ENCODE measurements at places on chromosomes 1 and 21. TPM values are rescaled to one million over a fixed set of nuclear protein-coding genes. Genes with fewer than 3 reads are reported as not detected.

TMEM200B gene
- 5.9 TPM for polyA plus RNA-seq

POGK gene
- 27.6 TPM for polyA plus RNA-seq

FNDC10 gene
- polyA plus RNA-seq: 2.4 TPM

XKR8 gene
- 7.8 TPM for polyA plus RNA-seq

VCAM1 gene
- polyA plus RNA-seq: 18.7 TPM

HCRTR1 gene
- polyA plus RNA-seq: 0.81 TPM

DNASE2B gene
- polyA plus RNA-seq: 0.16 TPM

PLA2G4A gene
- 15.9 TPM for polyA plus RNA-seq

LAD1 gene
- polyA plus RNA-seq: 96.4 TPM

LRRIQ3 gene
- polyA plus RNA-seq: 1.1 TPM

ECM1 gene
- polyA plus RNA-seq: 4.6 TPM

KISS1 gene
- polyA plus RNA-seq: 2.8 TPM

GRCh38 chr1:172581779-172582178, 48.8 kb downstream of the SUCO start:
- H3K27ac ChIP-seq: no peak overlapping the region
- peaks cover 15% of the 10 kb centered on the region for H3K36me3 ChIP-seq
- H3K4me1 ChIP-seq: no peaks in the 10 kb centered on the region
- no peak overlapping the region for H3K4me3 ChIP-seq

GRCh38 chr1:101221945-101222429, 14.8 kb upstream of the S1PR1 start:
- DNase-seq: no peak
- peaks cover 3% of the 10 kb centered on the region for H3K4me1 ChIP-seq
- H3K4me3 ChIP-seq: no peak overlapping the region
- no peaks in the 10 kb centered on the region for H3K36me3 ChIP-seq
- no peak overlapping the region for H3K27ac ChIP-seq

GRCh38 chr1:14371771-14372497, 226.6 kb upstream of the KAZN start:
- no peak for DNase-seq
- H3K4me1 ChIP-seq: no peaks in the 10 kb centered on the region
- no peak overlapping the region for H3K4me3 ChIP-seq
- no peaks in the 10 kb centered on the region for H3K27me3 ChIP-seq

DNA sequence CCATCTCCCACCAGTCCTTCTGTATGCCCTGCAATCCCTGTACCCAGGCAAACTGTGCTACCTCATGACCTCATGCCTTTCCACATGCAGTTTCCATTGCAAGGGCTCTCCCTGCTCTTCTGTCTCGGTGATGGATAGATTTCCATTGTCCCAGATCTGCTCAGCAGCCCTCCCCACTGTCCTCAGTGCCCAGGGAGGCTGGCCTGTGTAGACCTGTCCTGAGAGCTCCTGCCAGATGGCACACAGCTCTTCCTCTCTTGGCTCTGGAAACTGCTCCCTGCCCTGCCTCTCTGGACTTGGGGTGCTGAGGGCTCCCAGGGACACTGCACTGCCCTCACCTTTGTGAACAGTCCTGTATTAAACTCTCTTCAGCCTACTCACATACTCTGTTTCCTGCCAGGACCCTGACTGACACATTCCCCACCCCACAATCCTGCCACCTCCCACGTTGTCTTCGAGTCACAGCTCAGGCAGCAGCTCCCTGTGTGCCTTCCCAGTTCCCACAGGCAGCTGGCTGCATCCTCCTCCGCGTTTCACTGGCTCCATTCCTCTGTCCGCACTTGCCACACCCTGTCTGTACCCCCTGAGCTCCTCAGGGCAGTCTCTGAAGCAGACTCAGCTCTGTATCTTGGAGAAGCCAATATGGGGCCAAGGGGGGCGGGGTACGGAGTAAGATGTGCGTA, 57.0 kb downstream of the SPATA46 start:
- H3K27ac ChIP-seq: no peak overlapping the region
- peaks cover 49% of the 10 kb centered on the region for H3K4me1 ChIP-seq
- no peak overlapping the region for H3K4me3 ChIP-seq
- H3K27me3 ChIP-seq: no peaks in the 10 kb centered on the region
- no peaks in the 10 kb centered on the region for H3K36me3 ChIP-seq
- no peak for DNase-seq

DNA sequence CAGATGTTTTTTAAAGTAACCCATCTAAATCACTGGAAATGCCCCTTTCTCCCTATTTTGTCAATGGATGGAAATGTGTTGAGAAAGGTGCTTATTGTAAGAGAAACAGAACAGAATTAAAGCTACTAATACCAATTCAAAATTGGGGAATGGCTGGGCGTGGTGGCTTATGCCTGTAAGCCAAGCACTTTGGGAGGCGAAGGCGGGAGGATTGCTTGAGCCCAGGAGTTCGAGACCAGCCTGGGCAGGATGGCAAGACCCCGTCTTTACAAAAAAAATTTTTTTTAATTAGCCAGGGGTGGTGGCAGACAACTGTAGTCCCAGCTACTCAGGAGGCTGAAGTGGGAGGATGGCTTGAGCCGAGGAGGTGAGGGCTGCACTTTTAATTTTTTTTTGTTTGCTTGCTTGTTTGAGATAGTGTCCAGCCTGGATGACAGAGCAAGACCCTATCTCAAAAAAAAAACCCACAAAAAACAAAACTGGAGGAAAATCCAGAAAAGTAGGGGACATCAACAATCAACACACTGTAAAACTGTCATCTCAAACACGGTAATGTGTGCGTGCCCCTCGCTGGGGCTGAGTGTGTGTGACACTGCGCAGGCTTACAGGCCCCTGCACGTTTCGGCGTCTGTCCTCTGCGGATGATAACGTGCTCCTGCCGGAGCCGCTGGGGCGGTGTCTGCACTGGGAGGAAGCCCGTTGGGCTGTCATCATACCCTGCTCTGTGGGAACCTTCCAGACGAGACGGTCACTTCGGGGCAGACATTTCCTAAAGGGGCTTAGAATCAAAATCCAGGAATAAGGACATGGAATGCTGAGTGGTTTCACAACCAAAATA, 11.6 kb upstream of the POFUT2 start:
- no peaks in the 10 kb centered on the region for H3K36me3 ChIP-seq
- no peak overlapping the region for H3K4me3 ChIP-seq
- peaks cover 25% of the 10 kb centered on the region for H3K4me1 ChIP-seq
- H3K27ac ChIP-seq: no peak overlapping the region

DNA sequence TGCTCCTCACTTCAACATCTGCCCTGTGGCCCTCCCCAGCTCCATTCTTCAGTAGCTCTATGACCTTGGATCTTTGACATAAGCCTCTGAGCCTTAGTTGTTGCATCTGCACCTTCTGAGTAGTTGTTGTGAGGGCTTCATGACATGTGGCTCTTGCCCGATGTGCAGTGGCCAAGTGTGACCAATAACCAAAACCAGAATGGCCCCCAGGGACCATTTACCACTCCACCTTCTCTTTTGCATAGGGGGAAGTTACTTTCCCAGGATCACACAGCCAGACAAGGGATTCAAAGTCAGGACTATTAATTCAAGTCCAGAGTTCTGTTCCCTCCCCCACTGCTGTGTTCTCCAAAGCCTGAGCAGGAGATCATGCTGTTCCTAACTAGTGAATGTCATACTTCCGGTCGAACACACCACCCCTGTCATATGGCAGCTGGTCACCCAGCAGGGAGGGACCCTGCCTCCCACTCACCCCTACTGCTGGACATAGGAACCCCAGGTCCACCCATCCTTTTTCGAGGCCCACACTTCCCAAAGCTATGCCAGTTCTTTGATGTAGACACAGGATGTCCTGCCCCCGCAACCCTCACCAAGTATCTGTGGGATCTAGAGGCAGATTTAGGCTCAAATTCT, 4.0 kb downstream of the FGR start:
- peaks cover 49% of the 10 kb centered on the region for H3K27me3 ChIP-seq
- peaks cover 10% of the 10 kb centered on the region for H3K4me1 ChIP-seq
- H3K36me3 ChIP-seq: no peaks in the 10 kb centered on the region

DNA sequence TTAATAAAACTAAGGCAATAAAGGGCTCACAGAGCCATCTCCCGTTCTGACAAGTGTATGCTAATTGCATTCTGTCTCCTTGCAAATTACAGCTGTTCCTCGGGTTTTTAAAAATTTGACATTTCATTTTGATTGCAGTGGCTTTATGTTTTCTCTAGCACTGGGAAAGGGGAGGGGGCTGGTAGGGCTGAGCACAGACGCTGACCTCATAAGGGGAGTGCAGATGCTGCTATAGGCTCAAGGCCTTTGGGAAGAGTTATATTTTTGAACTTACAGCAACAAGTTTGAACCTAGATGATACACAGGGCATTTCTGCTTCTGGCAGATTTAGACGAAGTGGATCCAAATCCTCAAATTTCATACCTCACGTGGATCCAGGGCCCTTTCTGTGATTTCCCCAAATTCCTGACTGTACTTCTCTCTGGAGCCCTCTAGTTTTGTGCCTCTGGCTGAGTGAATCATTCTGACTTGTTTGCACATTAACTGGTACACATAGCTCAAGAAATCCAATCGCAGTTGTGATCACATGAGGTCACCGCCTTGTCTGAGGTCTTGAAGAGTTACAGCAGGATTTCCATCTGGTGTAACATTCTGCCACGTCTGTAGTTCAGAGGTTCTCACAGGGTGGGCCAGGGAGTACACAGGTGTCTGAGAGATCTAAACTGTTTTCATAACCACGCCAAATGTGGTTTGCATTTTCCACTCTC, 230.3 kb downstream of the C1orf94 start:
- H3K4me3 ChIP-seq: no peak overlapping the region
- DNase-seq: no peak
- no peaks in the 10 kb centered on the region for H3K27me3 ChIP-seq
- no peaks in the 10 kb centered on the region for H3K4me1 ChIP-seq
- no peak overlapping the region for H3K27ac ChIP-seq

GRCh38 chr21:30518876-30519275, 16.9 kb upstream of the KRTAP19-5 start:
- no peaks in the 10 kb centered on the region for H3K27me3 ChIP-seq
- H3K36me3 ChIP-seq: no peaks in the 10 kb centered on the region
- H3K27ac ChIP-seq: no peak overlapping the region
- no peak overlapping the region for H3K4me3 ChIP-seq

DNA sequence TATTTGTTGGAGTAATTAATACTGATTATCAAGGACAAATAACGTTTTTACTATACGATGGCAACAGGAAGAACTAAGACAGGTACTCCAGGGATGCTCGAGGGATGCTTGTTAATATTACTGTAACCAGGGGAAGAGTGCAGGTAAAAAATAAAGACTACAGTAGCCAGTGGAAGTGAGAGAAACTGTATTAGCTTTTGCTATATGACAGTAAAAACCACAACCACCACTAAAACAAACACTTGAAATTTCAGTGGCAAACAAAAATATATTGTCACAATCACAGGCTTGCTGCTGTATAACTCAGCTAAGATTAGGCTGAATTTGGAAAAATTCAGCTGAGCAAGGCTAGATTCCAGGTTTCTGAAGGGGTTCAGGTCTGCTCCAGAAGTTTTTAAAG, 812.6 kb upstream of the ADGRL4 start:
- H3K4me3 ChIP-seq: no peak overlapping the region
- no peaks in the 10 kb centered on the region for H3K36me3 ChIP-seq
- H3K4me1 ChIP-seq: no peaks in the 10 kb centered on the region
- no peaks in the 10 kb centered on the region for H3K27me3 ChIP-seq

DNA sequence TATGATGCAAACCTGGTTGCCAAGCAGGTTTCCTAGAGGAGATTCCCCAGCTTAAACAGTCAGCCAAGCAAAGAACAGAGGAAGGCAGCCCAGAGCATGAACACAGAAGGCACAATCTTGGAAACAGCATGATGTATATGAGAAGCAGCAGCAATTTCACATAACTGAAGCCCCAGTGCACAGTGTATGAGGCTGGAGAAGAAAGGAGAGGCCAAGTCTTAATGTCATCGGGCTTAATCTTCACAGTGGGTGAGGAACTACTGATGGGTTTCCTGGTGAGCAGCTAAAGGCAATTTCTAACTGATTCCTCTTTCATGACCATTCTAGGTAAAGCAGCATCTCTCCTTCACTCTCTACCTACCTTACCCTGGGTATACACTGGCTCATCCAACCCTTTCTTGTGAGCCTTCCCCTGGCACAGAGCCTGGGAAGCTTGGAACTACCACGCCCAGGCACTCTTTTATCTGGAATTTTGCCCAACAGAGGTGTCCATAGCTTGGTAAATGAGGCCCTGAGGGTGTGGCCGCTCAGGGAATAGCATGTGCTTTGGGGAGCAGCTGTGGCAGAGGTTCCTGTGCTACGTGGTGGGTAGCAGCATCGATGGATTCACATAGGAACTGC, 22.0 kb downstream of the FYB2 start:
- no peaks in the 10 kb centered on the region for H3K27me3 ChIP-seq
- H3K4me1 ChIP-seq: no peaks in the 10 kb centered on the region
- H3K27ac ChIP-seq: no peak overlapping the region
- H3K4me3 ChIP-seq: no peak overlapping the region

GRCh38 chr21:35324372-35325220, 275.5 kb upstream of the RUNX1 start:
- no peak overlapping the region for H3K27ac ChIP-seq
- no peaks in the 10 kb centered on the region for H3K36me3 ChIP-seq
- H3K27me3 ChIP-seq: no peaks in the 10 kb centered on the region
- DNase-seq: no peak

- DNase-seq: peak; percentile 44
- no peaks in the 10 kb centered on the region for H3K27me3 ChIP-seq
- H3K36me3 ChIP-seq: peaks cover 68% of the 10 kb centered on the region
- no peak overlapping the region for H3K4me3 ChIP-seq
- H3K27ac ChIP-seq: no peak overlapping the region
Observed at GRCh38 chr1:26744075-26744959, 43.4 kb upstream of the PIGV start.

DNA sequence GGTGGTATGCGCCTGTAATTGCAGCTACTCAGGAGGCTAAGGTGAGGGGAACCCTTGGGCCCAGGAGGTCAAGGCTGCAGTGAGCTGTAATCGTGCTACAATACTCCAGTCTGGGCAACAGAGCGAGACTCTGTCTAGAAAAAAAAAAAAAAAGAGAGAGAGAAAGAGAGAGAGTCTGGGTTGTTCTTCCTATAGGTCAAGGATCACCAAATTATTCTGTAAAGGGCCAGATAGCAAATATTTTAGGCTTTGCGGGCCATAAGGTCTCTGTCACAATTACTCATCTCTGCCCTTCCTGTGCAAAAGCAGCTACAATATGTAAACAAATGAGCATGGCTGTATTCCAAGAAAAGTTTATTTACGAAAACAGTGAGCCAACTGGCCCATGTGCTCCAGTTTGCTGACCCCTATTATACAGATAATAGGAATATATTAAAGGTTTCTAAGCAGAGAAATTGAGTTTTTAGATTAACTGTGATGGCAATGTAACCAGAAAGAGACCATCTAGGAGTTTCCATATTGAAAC, 2.1 kb downstream of the SASS6 start:
- peaks cover 5% of the 10 kb centered on the region for H3K4me1 ChIP-seq
- H3K36me3 ChIP-seq: no peaks in the 10 kb centered on the region
- no peak for DNase-seq
- H3K27me3 ChIP-seq: no peaks in the 10 kb centered on the region
- no peak overlapping the region for H3K27ac ChIP-seq

GRCh38 chr1:45957684-45958083, 154.3 kb downstream of the MAST2 start:
- H3K4me3 ChIP-seq: no peak overlapping the region
- peaks cover 18% of the 10 kb centered on the region for H3K4me1 ChIP-seq
- H3K36me3 ChIP-seq: peaks cover 11% of the 10 kb centered on the region
- H3K27me3 ChIP-seq: no peaks in the 10 kb centered on the region
- H3K27ac ChIP-seq: no peak overlapping the region
- DNase-seq: no peak

- peak within 1 kb of the TSS; percentile 96 for H3K27ac ChIP-seq
- H3K4me3 ChIP-seq: peak within 1 kb of the TSS; percentile 86
- H3K4me1 ChIP-seq: peaks cover 12% of the 10 kb centered on the region
- peak; percentile 100 for DNase-seq
- peaks cover 4% of the 10 kb centered on the region for H3K36me3 ChIP-seq
Observed at GRCh38 chr1:58783993-58784757, at the start of gene JUN. JUN (minus strand) TSS chr1:58784047; CDS start chr1:58783070, 977 bp downstream.

Measured in large intestine (tissue), 12 donors.